NCI-H510A (cell line): ENCODE measurements at places on chromosomes 5 and 9.

DNA sequence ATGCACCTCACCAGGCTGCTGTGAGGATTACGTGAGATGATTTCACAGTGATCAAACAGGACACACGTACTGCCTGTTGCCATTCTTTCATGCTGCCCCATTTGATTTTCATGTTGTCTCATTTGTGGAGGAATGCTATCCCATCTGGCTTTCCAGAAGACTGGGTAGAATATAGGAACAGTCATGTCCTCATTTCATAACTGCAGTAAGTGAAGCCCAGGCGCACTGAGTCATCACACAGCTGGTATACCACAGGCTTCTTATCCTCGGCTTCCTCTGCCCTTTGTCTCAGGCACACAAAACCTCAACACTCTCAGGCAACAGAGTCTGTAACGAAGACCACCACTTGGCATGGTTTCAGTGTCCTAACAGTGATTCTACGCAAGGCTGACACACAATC, 62.3 kb downstream of the LHFPL2 start:
- no peak for DNase-seq

- DNase-seq, result no peak
Measured at GRCh38 chr5:132876020-132876759, 2.7 kb downstream of the LEAP2 start.

GRCh38 chr5:95718203-95718602, 12.9 kb upstream of the RHOBTB3 start:
- no peak for DNase-seq

DNA sequence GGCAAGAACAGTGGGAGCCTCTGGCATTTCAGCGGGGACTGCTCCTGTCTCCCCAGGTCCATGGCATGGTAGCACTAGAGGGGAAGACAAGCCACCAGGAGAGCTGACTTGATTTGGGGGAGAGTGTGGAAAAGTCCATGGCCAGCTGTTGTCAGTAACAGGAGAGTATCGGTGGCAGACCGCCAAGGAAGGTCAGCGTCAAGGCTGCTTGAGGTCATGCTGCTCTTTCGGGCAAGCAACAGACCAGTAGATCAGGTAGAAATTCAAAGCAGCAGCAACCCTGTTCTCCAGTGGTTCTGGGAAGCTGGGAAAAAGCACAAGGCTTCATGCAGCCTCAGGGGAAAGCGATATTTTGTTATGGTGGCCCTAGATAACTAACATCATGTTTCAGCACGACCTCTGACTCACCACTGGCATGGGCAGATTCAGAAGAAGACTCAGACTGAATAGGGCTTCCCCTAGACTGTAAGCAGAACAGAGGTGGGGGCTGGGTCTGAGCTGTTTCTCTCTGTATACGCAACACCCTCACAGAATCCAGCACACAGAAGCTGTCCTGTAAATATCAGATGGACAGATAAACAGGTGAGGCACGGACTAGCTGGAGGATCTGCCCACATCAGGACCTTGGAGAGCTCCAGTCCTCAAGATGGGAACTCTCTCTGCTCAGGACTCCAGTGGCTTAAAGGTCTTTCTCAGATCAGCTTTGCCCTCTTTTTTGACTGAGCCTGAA, 35.2 kb upstream of the PLEKHG4B start:
- DNase-seq, result no peak

DNA sequence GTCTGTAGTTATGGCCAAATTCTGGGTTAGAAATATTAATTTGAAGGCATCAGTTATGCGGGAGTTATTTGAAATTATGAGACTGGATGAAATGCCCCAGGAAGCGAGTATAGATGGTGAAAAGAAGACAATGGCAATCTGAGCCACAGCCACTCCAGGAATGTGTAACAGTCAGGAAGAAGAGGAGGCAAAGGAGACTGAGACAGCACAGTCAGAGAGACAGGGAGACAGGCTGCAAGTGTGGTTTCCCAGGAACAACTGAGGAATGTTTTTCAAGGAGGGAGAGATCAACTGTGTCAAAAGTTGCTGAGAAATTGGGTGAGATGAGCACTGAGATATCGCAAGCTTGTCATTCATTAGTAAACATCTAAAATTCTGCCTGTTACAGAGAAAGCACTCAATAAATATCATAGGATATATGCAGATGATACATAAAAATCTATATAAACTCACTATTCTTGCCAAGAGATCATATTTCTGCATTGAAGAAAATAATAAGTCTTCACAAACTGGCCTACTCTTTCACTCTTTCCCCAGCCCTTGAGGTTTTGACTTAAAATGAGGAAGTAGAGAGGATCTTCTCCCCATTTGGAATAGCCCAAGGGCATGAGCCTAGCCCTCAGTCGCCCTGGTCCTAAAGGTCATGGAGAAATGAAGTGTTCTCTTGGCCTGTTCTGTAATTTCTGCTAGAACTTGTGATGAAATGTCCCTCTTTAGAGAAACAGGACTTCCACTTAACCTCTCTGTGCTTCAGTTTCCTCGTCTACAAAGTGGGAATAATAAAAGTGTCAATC, 48.5 kb upstream of the RLN1 start:
- DNase-seq, result no peak

DNA sequence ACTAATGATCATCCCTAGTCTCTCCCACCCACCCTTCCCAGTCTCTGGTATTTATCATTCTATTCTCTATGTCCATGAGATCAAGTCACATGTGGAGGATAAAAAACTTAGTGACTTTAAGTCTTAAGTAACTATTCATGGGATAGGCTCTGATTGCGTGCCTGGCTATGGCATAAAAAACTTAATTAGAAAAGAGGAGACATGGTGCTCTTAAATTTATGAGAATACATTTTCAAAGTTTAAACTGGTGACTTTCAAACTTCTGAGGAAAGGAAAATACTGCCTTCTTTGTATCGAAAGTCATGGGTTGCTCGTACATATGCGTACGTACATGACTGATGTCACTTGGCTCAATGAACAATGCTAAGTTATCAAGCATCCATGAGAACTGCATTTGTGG, 18.2 kb upstream of the TYRP1 start:
- no peak for DNase-seq

- no peak for DNase-seq
Measured at GRCh38 chr5:135383803-135384495, 15.1 kb downstream of the MACROH2A1 start.

DNA sequence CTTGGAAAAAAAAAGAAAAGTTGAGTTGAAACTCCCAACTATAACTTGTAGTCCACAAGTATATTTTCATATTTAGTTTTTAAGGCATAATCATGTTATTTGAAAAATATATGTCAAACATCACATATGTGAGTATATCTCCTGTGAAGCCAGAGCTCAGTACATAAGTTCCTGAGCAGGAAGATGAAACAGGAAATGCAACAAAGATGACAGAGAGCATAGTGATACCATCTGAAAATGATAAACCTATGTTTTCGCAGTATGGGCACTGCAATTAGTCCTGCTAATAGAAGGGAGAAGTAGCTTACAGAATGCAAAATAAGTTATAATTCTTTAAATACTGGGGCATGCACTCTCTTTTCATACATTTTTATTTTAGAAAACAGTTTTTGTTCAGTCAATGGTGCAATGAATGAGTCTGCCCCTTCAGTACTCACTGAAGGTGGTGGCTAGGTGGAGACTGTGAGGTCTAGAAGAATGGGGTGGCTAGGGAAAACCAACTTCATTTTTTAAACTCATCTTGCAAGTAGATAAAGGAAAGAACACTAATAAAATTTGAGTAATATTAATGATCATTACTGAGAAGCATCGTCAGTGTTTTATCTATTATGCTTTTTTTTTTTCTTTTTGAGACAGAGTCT, 54.1 kb upstream of the FYB1 start:
- no peak for DNase-seq

DNA sequence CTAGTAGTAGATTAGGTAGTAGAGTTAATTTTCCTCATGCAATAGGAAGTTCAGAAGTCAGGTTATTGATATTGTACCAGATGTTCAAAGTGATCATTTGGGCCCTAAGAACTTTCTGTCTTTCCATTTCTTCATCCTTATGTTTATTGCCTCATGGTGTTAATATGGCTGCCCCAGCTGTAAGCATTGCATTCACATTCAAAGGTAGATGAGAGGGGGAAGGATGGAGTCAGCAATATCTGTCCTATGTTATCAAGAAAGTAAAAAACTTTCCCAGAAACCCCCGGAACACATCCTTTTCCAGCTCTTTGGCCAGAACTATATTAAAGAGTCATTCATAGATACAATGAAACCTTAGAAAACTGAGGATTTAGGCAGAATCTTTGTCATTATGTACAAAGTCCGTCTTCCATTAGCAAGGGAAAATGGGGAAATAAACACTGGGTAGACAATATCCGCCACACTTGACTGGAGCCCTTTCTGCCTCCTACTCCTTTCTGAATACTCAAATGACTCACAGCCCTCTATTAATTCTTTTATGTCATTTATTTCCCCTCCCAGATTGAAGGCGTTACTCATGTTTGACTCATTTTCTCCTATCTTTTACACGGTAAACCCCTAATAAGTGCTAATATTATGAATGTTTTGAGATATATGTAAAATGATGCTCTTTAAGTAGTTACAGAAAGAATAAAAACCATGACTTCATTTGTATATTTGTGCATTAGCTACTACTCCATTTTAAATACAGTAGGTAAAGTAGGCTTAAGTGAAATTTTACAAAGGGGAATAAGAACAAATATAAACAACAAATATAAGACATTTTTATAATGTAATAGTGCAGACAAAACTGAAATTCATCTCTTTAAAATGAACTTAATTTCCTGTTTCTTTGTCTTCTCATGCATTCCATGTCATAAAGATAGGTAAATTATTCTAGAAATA, 127.6 kb downstream of the SLF1 start:
- DNase-seq, result no peak

- DNase-seq, result no peak
Measured at GRCh38 chr9:112145886-112146285, 29.2 kb downstream of the SUSD1 start.

- no peak for DNase-seq
Measured at GRCh38 chr5:180100621-180101450, 29.3 kb upstream of the RNF130 start.

DNA sequence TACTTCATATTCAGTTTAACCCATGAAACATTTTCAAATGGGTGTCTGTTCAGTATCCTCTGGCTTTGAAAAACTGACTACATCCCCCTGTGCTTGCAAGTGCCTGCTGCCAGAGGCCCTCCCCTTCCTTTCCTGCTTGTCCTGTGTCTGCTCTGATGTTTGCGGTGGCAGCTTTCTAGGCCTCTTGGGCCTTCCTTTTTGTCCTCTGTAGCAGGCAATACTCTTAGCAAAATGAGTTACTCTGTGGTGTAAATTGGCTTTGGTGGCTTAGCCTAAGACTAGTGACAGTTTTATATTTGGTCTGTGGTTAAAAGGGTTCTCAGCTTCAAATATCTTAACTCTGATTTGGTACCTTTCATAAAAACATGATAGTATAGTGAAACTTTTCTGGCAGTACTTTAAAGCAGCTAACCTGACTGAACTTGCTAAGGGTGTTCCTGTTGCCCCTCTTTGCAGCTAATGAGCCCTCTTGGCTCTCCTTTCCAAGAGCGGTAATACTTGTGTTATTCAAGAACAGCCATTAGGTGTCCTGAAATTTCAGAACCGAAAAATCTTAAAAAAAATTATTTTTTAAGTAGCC, 76.6 kb downstream of the GOLM1 start:
- no peak for DNase-seq

DNA sequence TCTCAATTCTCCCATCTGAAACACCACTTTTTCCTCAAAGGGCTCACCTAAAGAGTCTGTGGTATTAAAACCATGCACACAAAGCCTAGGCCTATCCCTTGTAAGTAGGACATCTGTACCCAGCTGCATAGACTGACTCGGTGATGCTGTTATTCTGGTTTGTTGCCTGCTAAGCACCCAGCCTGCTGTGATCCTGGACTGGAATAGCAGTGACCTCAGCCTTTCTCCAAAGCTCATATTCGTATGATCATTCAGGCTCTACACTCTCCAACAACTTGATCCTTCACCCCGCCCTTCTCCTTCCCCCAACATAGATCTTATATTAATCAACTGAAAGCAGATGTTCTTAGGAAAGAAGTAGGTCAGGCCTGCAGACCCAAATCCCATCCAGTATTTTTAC, 81.4 kb upstream of the WWC1 start:
- DNase-seq, result no peak

GRCh38 chr9:14769230-14769571, 46.7 kb upstream of the CER1 start:
- DNase-seq, result no peak

DNA sequence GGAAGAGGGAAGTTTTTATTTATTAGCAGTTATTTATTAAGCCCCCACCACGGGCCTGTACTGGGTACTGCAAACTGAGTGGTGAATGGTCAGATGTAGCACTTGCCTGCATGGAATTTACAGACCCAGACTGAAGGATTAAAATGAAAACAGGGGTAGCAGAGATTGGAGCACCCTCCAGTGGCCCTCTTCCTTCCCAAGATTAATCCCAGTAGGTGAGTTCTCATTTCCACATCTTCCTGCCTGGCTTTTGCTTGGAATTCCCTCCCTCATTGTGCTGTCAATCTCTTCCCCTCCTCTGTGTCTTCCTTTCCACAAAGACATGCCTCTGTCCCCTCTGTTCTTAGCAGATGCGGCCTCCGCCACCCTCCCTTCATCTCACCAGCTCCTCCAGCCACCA, 39.2 kb downstream of the MVB12B start:
- DNase-seq, result no peak

DNA sequence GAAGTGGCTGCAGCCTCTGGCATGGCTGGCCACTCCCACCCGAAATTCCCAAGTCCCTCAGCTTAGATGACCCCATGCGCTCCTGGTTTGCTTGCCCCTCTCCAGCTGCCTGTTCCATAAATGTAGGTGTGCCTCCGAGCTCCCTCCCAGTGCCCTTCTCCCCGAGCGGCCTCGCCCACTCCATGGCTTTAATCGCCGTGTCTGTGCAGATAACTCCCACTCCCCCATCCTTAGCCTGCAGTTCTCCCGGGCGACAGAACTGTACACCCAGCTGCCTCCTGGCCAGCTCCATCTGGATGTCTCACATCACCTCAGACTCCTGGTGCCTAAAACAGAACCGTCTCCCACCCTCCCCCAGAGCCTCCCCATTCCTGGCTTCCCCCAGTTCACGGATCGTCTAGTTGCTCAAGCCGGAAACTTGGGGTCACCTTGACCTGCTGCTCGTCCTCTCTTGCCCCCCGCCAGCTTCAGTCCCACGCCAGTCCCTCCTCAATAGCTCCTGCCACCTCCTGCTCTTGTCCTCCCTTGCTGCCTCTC, 24.1 kb downstream of the HK3 start:
- no peak for DNase-seq

- DNase-seq, result no peak
Measured at GRCh38 chr5:132739232-132739631, 1.9 kb upstream of the KIF3A start.

DNA sequence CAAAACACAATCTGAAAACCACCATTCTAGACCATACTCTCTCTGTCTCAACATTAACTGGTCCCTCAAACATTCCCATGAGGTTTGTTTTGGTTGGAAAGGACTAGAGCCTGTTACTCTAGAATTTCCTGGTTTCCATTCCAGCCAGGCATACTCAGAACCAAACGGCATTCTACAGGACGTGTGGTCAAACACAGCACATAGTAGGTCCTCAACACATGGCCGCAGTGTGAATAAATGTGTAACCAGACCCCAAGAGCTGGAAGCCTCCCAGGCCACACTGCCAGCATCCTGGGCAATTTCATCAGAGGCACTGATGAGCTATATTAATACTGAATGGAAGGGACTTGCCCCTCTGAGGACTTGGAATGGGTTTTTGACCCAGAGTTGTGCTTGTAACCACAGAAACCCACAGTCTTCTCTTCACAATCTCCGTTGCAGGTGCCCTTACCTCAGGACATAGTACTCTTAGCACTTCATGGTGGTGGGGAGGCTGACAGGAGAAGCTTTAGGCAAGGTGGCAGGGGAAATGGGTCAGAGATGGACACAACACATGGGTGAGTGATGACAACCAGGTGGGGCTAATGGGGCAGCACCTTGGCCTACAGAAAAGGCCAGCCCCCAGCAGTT, 66.0 kb downstream of the ZNF366 start:
- DNase-seq, result no peak
